Fibroblast of skin of scalp (primary cell): ENCODE measurements at places on chromosomes 1 and 21.
A peak's percentile ranks its signal among the peaks of the same experiment; 100 is the strongest.

DNA sequence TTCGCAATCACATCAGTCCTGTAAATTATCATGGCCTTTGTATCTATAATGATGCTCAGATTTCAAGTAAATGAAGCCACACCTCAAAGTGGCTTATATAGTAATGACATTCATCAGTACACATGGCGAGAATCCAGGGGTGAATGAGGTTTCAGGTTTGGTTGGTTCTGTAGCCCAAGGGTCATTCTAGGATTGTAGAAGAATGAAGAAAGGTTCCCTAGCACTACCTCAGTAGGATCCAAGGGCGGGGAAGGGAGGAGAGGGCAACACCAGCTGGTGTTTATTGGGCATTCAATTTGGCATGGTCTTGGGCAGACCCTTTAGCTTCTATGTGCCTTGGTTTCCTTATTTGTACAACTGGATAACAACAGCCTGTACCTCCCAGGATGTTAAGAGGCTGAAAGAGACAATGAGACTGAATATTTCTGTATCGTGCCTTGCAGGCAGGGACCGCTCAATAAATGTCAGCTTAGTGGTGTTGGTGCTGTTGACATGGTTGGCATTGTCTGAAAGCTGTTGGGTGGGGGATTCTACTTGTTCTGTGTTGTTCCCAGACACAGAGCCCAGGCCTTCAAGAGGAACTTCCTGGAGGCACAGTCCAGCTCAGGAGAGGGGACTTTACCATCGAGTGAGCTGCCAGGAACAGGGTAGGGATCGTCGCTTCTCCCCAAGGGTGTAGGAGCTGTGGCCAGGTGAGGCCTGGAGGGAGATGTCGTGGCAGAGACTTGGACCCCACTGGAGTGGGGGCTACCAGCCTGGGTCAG, 388.2 kb downstream of the PTPRU start:
- DNase-seq: no peak

DNA sequence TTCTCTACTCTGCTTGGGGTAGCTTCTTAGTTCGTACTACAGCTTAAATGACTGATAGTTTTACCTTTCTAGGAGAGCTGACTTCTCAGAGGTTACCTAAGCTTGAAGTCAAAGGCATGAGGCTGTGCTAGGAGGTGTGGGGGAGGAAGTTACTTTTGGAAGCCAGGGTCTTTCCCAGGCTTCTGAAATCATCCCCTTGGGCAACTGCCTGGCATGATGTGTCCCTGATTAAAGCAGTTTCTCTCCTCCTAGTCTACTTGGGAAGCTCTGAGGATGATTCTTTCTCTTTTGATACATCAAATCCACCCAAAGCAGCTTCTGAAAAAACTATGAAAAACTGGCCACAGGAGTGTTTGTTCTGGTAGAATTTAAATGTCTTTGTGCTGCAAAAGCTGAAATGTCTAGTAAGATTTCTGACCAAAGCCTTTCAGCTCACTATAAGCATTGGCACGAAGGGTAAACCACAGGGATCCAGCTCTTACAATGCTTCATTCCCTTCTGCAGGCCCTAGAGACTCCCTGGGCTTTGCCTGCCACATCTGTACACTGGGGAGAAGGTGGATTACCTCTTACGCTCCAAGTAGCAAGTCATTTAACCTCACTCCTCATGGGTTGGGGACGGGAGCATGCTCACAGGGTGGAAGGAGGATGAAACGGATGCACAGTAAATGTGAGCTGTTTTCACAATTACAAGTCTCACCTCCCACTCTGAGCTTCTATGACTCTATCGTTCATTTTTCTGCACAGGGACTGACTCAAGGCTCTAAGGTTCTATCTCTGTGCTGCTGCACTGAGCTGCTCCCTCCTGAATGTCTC, 59.6 kb downstream of the RUNX1 start:
- peak; percentile 72 for DNase-seq

GRCh38 chr1:2859881-2860430, 58.5 kb upstream of the TTC34 start:
- DNase-seq: no peak

- DNase-seq: no peak
Measured at GRCh38 chr1:224251741-224252146, 68.7 kb downstream of the DEGS1 start.

DNA sequence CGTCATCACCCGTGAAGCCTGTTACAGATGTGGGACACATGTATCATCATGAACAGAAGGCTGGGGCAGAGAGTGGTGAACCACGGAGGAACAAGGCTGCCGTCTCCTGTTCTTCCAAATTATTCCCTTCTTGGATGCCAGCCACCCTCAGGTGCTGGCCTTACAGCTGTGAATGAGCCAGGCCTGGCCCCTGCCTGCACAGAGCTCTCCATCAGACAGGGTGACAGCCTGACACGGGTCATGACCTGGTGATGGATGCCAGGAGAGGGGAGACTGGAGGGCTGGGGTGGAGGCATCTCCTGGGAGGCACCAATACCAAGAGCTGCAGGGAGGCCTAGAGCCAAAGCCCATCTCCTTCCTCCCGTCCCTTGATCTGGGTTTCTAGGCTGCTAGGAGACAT, 230.0 kb upstream of the C1orf174 start:
- no peak for DNase-seq

DNA sequence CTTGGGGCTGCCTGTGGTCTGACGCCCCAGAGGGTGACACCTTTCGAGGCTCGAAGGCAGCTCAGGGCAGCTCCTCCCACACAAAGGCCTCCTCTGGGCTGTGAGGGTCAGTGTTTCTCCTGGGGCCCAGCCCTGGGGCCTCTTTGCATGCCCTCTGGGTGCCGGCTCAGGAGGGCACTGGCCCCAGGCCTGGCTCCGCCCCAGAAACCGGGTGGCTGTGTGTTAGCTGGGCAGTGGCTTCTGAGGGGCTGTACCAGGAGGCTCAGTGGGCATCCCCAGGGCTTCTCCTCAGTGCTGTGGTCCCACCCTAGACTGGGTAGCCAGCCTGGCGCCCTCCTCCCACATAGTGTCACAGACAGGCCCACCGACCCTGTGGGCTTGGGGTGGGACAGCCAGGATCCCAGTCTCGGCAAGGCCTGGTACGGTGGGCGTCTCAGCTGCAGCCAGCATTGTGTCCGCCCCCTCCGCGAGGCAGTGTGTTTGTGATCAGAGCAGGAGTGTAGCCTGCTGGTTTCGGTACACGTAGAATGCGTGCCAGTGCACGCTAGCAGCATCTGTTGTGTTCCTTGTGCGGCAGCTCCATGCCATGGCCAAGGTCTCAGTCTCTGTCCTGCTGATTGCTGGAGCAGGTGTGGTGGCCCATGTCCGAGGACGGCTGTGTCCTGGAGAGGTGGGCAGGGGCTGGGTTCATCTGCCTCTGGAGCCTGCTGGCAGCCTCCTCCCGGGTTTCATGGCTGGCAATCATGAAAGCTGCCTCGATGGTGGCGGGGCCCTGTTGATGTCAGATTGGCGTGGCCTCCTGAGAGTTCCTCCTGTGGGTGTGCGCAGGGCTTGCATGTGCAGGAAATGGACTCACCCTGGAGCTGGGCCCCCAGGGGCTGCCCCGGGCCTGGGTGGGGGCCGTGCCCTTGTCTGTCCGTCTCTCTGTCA, 28.0 kb downstream of the RRP1 start:
- no peak for DNase-seq
